GM12864 (cell line): ENCODE measurements at places on chromosomes 7 and 10.

- DNase-seq = no peak
These were observed 3.5 kb upstream of the CCDC126 start for GRCh38 chr7:23593706-23594105.

DNA sequence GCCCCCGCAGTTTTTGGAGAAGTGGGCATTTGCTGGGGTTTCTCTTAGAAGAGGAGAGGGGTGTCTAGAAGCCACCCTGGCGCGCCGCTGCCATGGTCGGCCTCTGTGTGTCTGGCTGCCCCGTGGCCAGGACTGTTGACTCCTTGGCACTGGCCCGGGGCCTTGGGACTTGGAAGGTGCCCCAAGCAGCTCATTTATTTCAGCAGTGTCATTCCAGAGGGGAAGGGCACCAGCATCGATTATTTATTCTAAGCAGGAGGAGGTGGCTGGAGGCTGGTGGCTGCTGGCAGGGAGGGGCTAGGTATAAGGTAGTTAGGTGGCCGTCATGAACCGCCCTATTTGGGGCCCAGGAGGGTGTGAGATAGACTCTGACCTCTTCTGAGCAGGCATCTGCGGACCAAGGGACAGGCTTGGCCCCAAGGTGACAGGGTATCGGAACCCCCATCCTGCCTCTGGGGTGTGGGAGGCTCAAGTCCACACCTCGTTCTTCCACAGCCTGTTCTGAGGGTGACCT lies 1.6 kb downstream of the GTF2IRD1 start:
- no peak for DNase-seq

DNA sequence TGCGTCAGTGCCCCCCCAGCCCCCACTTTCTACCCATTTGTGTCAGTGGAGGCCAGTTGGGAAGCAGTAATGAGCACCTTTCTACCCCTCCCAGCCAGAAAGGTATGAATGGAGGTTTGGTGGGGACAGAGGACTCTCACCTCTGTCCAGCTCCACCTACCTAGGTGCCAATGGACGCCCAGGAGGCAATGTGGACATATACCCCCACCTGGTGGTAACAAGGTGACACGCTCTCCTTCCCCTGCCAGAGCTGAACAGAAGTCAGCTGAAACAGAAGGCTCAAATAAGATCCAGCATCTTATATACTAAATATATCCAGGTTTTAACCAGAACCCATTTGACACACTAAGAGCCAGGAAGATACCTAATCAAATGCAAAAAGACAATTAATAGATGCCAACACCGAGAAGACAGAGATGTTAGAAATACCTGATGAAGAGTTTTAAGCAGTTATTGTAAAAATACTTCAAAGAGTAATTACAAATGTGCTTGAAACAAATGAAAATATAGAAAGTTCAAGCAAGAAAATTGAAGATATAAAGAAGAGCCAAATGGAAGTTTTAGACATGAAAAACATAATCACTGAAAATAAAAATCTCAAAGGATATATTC lies 18.4 kb upstream of the SORCS3 start:
- no peak for DNase-seq

GRCh38 chr7:31783221-31783620 lies 96.2 kb downstream of the PPP1R17 start:
- DNase-seq = no peak

GRCh38 chr10:93859049-93859655 lies 34.6 kb upstream of the SLC35G1 start:
- no peak for DNase-seq

DNA sequence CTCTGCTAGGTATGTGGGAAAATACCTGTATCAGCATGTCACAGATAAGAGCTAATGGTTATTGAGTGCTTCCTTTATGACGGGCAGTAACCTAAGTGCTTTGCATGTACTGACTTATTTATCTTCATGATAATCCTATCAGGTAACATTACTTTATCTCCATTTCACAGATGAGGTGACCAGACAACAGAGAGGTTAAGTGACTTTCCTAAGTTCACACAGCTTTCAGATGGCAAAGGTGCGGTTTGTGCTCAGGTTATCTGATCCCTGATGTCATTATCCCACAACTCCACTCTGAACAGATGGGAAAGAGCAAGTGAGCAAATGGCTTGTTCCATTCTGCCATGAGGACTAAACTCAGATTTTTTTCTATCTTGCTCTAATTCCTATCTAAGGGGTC lies 217.0 kb upstream of the PODXL start:
- DNase-seq = no peak

DNA sequence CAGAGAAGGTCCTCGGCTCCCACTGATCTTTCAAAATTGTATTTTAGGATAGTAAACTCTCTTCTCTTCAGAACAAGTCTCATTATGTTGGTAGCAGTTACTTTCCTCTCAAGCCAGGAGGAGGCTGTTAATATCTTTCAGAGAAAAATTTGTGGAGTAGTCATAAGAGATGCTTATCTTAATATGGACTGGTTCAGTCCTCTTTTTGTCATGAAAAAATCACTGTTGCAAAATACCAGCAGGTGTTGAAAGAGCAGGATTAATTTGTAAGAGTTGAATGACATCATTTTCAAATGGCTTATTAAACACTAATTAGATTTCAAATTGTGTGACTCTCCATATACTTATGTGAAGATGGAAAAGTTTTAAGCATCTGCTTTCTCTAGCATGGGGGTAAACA lies 662.5 kb downstream of the POM121L12 start:
- DNase-seq = no peak

- no peak for DNase-seq
These were observed 32.5 kb downstream of the GHRHR start for GRCh38 chr7:30996256-30996655.

- no peak for DNase-seq
These were observed 17.7 kb downstream of the PTPRN2 start for GRCh38 chr7:158569858-158570323.

- no peak for DNase-seq
These were observed 158.0 kb downstream of the C7orf25 start for GRCh38 chr7:42753811-42754363.

GRCh38 chr7:148664324-148664723 lies 34.4 kb upstream of the CUL1 start:
- DNase-seq = no peak

DNA sequence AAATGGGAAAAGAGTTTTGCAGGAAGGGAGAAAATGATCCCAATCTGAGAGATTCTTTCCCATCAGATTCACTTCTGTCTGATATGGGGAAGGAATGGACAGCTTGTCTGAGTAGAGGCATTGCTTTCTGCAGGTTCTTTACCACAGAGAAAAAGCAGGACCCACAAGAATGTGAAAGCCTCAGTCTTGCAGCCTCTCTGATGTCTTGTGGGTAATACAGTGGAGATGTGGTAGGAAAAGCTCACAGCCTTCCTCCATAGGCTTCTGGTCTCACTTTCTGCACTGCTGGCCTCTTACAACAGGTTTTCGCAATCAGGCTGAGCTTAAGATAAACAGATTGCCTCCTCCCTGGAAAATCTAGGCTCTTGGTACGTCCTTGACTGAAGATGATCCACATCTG lies 551 bp downstream of the IFIT1 start:
- DNase-seq = peak; percentile 39

DNA sequence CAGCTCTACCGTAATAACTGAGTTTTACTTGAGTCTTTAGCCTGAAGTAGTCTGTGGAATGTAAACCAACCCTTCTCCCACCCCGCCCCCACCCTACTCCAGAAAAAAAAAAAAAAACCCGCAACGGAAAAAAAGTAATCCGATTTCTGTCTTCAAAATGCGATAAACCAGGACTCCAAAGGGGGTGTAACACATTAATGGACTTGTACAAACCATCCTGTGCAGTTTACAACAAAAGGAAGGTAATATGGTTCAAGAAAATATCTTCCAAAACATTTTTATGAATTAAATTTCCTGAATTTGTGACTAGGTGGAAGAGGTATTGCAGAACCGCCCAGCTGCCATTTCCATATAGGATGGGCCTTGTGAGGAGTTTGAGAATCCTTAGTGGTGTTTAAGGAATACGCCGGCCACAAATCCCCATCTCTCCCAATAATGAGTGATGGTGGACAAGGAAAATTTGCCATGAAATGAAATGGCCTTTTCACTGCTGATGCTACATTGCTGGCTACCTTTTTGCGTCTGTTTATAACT lies 10.6 kb downstream of the SKIDA1 start:
- DNase-seq = no peak

- DNase-seq = no peak
These were observed 137.0 kb downstream of the PTPRN2 start for GRCh38 chr7:158450476-158451124.

DNA sequence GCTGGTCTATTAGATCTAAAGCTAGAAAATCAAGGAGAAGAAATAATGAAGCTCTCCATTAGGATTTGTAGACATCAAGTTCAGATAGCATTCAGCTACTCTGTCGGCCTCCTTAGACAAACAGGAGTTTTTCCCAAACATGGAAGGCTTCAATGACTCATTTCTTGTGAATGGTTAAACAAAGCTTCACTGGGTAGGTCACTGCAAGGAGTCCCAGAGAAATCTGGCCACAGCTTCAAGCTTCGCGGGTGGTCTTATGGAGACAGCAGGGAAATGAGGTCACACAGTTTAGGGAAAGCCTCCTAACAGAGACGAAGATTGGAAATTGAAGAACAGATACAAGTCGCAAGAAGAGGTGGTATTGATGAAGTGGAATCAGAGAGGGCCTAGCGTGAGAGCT lies 22.6 kb upstream of the LRRC72 start:
- no peak for DNase-seq

GRCh38 chr10:87589645-87590051 lies 70.0 kb upstream of the PAPSS2 start:
- no peak for DNase-seq

DNA sequence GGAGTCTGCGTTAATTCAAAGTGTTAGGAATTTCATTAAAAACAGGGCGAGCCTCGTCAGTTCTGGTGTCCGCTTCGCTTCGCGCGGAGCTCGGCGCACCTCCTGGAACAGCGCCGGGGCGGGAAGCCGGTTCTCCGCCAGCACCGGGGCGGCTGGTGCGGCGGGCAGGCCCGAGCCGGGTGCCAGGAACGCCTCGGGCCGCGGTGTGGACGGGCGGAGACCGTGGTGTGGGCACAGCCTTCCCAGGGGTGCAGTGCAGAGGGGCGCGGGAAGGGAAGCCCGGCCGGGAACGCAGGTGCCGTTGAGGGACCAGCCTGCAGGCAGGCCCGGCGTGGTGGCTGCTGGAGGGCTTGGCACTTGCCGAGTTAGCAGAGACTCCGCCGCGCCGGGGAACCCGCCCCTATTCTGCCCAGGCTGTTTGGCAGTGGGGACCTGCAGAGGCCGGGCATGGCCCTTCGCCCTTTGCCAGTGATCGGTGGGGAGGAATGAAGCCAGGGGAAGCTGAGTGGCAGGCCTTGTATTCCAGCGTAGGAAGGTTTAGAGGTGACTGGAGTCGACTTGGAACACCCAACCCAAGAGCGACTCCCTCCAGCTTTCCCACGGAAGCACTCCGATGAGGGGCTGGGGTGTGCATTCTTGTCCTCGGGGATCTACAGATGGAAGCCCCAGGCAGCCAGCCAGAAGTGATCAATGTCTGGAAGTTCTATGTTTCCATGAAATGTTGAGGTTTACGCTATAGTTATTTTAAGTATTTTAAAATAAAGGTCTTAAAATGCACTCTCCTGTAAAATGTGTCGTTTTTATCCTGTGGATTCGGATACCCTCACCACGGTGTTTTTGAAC lies 945 bp upstream of the RHEB start:
- DNase-seq = no peak
